ENCODE measurements at places on chromosomes 13 and 19.

- no peak for DNase-seq
Measured at GRCh38 chr13:40120781-40121180, 465.3 kb downstream of the COG6 start.

DNA sequence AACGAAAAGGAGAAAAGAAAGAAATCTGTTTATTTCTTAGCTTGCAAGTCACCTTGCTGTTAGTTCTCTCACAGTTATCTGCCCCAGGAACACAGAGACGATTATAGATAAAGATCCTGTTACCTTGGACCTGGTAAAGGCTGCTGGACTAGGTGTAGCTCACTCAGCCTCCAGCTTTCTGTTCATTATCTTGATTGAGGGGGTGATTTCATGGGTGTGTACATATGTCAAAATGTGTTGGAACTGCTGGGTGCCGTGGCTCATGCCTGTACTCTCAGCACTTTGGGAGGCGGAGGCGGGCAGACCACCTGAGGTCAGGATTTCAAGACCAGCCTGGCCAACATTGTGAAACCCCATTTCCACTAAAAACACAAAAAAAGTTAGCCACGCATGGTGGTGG is 27.9 kb downstream of the CERS4 start:
- DNase-seq = no peak

DNA sequence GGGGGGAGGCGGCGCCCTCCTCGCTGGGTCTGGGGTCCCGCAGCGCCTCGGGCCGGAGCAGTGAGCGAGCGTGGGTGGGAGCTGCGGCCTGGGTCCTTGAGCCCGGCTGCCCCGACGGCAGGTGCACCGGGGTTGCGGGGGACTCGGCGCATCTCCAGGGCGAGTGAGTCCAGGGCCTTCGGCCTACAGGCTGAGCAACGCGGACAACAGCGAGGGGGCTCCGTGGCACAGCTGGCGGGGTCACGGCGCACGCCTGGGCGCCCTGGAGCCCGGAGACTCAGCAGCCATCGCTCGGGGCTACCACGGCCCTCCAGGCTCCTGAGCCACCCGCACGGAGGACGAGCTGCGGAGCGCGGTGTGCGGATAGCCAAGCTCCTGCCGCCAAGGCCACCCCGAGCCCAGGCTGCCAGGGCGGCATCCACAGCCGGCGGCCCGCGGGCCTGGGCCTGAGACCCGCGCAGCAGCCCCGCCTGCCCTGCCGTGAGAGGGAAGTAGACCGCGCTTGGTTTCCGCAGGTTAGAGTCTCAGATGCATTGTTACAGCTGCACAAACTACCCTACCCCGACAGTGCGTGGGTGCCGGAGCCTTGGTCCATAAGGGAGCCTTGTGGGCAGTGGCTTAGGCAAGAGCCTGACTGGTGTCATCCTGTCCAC is 253.9 kb upstream of the SGCG start:
- no peak for DNase-seq

DNA sequence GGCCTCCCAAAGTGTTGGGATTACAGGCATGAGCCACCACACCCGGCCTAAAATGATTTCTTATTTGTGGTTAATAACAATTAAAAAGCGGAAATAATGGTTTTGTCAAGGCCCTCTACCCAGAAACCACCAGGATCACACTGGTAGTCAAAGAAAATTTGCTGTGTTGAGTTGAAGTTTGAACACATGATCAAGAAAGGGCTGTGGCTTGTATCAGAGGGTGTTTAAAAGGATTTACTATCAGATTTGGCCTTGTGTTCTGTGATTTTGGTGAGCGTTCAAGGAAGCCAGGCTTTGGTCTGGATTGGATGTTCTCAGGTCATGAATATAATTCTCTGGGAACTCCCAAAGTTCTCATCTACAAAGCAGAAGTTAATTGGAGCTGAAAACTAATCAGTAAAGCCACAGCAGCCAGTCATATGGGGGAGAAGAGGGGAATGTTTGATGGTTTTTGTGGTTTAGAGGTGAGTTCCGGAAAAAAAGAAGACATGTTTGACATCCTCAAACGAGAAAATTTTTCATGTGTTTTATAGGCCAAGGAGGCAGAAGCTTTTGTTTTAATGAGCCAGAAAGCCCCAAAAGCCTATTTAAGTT is 10.6 kb upstream of the ZNF556 start:
- no peak for DNase-seq

- DNase-seq = no peak
Measured at GRCh38 chr19:56092685-56093631, 28.1 kb downstream of the ZNF787 start.

DNA sequence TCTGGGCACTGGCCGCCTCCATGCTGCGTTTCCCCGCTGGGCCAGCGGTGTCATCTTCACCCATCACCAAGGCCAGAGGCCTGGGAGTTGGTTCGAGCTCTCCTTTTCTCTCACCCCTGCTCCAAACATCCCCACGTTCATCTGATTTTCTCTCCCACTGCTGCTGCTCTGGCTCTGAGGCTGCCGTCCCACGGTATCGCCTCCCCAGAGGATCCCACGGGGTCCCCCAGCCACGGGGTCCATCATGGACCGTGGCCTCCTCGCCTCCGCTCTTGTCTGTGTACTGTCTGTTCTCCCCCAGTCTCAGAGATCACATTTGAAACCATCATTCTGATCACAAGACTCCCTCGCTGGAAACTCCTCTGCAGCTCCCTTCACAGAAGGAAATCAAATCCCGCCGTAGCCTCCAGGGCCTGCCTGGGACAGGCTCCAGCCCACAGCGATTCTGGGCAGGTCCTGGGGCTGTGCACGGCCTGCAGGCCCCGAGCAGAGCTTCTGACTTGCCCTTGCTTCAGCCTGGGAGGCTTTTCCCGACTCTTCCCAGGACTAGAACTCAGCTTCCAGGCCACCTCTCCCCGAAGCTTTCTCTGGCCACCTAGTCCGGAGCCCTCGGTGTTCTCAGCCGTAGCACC is 64.2 kb downstream of the SOX1 start:
- DNase-seq = no peak

GRCh38 chr13:106566641-106567473 is 1.1 kb downstream of the ARGLU1 start:
- no peak for DNase-seq

GRCh38 chr19:15010501-15011300 is 31.0 kb upstream of the SLC1A6 start:
- no peak for DNase-seq

DNA sequence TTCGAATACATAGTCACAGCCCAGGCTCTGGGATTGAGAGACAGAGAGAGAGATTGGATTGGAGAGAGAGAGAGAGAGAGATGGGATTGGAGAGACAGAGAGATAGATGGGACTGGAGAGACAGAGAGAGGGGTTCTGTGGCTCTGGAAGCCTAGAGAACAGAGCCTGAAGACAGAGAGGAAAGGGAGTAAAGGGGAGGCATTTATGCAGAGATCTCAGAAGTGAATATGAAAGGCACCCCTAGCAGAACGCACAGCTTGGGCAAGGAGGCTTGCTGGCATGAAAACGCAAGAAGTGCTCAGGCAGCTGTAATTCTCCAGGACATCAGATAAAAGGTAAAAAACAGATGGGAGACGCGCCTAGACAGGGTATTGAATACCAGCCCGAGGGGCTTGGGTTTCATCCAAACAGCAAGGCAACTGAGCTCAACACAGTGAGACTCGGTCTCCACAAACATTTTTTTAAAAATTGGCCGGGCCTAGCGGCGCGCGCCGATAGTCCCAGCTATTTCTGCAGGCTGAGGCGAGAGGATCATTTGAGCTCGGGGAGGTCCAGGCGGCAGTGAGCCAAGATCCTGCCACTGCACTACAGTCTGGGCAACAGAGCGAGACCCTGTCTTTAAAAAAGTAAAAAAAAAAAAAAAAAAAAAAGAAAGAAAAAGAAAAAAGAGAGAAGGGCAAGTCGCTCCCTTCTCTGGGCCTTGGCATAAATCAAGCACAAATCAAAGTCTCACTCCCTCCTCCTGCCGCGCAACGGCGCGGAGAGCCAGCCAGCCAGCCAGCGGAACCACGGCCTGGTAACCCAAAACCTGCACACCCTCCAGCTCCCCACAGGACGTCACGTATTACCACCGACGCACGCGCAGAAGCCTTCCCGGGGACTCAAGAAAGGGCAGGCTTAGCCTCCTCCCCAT is 774 bp upstream of the PPP2R1A start:
- DNase-seq = no peak

DNA sequence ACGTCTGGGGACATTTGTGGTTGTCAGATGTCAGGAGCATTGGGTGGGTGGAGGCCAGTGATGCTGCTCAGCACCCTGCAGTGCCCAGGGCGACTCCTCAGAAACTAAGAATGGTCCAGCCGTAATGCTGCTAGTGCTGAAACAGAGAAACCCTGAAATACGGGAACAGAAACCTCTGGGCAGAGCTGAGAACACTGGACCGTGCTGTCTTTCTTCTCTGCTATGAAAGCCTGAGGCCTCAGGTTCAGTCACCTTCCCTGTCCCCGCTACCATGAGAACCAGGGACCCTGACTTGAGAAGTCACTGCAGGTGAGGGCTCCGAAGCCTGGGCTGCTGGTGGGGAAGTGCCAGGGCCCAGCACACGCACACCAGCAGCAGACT is 13.4 kb downstream of the CAPS start:
- DNase-seq = no peak

- no peak for DNase-seq
Measured at GRCh38 chr19:31232871-31233270, 116.4 kb downstream of the TSHZ3 start.

GRCh38 chr19:18674616-18675015 is 8.9 kb upstream of the CRTC1 start:
- no peak for DNase-seq

GRCh38 chr13:59951011-59951410 is 212.7 kb downstream of the DIAPH3 start:
- no peak for DNase-seq

GRCh38 chr13:44240611-44241145 is 132.9 kb upstream of the SERP2 start:
- no peak for DNase-seq

DNA sequence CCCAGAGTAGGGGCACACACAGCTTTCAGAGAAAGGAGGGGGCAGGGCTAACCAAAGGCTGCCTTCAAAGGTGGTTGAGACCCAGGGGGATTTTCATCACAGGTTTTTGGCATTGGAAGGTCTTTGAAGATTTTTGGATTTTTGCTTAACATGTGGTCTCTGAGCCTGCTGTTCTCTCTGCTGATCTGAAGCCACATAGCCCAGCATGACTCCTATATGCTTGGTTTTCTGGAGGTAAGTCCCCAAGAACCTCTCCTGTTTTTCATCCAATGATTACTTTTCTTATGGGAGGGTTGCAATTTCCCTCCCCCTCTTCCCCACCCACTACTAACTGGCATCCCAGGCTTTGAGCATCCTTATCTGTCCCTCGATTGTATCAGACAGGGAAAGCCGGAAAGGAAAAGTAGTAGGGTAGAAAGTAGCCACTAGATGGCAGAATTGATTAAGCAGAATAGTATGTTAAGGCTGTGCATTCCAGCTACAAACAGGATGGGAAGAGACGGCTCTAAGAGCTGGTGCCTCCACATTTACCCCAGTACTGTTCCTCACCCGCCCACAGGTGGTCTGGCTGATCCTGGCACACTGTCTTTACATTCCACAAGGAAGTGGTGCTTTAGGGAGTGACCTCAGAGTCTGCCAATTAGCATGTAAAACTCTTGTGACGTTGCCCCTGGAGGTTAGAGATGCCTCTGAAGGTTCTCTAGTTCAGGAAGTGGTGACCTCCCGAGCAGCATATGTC is 218.9 kb upstream of the EDNRB start:
- DNase-seq = peak; percentile 42

DNA sequence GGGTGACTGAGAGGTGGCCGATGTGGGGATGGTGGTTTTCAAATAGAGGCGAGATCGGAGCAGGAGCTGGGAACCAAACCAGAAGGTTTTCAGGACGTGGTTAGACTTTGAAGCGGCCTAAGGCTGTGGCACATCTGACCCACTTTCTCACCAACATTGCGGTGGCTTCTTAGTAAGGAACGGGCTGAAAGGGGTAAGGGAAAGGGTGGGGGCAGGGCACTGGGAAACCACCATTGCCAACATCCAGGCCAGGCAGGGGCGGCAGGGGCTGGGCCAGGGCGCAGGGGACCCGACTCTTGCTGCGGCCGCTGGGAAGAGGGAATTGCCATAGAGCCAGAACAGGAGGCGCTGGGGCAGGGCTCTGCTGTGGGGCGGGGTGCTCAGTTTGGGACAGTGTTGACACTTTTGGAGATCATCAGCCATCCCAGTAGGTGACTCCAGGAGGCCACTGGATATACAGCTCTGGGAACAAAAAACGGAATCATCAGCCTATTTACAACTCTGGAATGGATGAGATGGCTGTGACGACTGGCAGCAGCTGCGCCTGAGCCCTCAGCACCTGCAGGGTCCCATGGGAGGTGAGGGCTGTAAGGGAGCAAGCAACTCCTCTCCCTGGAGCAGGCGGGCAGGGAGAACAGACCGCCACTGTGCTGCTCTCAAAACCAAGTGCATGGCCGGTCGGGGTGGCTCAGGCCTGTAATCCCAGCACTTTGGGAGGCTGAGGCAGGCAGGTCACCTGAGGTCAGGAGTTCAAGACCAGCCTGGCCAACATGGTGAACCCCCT is 52.2 kb downstream of the IRS2 start:
- DNase-seq = no peak

All from right renal cortex interstitium (tissue), 3 donors.